ENCODE measurements at places on chromosomes 12 and 14.

DNA sequence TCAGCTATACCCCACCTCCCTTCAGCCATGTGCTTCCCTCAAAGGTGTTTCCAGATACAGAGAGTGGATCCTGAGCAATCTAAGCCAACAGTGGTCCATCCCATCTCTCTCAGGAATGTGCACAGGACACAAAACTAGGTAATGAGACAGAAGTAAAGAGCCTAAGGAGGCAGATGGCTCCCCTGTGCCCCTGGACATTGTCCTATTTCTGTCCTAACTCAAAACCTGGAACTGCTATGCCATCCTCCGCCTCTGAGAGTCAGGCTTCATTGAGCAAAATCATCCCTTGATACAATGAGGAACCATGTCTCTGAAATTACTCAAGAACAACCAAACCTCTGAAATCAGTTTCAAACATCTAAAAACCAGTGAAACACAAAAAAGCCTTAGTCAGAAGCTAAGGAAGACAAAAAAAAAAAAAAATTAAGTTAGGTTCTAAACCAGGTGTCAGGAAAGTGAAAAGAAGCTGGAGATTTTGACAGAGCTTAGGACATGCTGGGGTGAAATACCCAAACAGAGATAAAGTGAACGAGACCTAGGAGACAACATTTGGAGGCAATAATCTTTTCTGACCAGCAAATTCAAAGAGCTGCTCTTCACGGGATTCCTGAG is 200.3 kb upstream of the PLEKHG7 start:
- no peak for DNase-seq

DNA sequence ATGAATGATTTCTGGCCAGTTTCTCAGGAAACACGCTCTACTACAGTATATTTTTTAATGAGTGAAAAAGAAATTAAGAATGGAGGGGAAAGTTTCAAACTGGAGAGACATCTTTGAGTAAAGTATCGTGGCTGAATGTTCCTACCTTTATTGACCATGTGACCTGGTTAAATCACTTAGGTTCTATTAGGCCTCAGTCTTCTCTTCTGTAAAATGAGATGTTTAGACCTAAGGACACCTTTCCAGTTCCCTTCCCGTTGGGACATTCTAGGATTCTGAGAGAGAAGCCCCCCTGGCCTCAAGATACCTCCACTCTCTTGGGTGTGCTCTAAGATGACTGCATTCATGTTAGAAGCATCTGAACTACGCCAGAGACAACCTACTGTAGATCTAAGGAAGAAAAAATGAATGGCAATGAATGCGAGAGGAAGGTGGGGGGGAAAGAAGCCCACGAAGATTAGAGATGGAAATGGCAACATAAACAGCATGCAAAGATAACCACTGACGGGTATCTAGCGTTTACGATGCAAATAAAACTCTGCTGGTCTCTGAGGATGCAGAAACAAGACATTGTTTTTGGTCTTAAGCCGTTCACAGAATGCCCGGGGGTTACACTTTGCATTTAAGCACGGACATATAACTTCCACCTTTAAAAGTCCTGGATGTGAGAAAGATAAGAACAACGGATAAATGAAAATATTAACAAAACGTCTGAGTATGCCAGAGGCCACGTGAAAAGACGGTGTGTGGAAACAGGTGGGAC is 599 bp upstream of the CPSF6 start:
- DNase-seq, result no peak

DNA sequence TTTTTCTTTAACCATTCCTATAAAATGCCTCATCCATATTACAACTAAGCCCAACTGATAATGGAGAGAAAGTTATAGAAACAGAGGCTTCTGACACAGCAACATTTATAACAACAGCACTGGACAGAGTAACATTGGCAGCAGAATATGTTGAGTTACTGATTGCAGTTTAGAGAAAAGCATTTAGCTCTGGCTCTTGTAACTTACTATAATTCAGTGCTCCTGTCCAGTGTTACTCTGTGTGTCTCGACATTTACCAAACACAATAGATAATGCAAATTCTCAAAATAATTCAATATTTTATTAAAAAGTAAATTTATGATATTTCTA is 356.1 kb downstream of the CEP128 start:
- DNase-seq, result no peak

- DNase-seq, result peak; percentile 68
Measured at GRCh38 chr12:54404061-54405004, 14.7 kb downstream of the ITGA5 start.

GRCh38 chr12:122420471-122421162 is 1.9 kb downstream of the CLIP1 start:
- no peak for DNase-seq

DNA sequence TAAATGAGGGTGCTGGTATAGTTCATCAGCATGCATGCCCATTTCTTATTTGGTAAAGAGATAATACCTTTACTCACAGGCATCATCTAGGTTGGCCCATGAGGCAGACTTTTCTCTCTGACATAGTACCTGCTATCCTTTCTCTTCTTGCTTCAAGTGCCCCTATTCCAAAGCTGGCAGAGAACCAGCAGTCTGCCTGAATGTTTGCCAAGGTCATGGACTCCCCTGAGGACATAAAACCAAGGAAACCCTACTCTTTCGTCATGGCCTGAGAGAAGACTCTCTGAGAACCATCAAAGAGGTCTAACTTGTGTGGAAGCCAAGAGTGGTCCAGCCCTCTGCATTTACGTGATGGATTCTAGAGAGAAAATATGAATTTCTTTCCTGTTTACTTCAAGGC is 11.9 kb downstream of the PPP1R36 start:
- DNase-seq, result no peak

GRCh38 chr12:56469007-56469930 is 891 bp downstream of the SPRYD4 start:
- DNase-seq, result no peak

DNA sequence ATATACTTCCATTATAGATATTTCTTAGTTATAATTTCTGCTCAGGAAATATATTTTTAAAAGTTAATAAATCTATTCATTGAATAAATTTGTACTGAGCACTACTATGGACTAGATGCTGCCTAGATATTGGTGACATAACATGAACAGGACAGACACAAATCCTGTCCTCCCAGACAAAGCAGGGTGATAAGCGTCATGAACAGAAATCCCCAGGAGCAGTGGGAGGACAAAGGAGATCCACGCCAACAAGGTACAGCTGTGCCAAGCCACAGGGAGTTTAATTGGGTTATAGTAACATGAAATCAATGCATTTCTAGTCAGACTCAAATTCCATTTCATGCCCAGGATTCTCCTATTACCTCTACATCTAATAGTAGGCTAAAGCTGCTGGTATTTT is 171.8 kb upstream of the CPNE8 start:
- no peak for DNase-seq

DNA sequence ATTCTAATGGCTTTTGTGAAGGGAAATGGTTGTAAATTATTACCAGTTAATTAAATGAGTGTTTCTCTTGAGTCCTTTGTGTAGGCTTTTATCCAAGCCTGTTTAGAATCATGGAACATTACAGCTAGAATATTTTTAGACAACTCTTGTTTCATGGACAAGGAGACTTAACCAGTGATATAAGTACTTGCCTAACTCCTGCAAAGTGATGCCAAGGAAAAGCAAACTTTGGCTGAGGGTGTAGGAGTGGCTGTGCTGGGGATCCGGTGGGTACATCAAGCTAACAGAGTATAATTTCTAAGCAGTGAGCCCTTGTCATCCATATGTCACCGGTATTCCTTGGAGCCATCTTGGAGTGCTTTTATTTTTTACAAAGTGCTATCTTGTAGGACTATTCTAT is 61.5 kb downstream of the PRKCH start:
- DNase-seq, result no peak

GRCh38 chr12:24948420-24948756 is 513 bp downstream of the BCAT1 start:
- DNase-seq, result no peak

DNA sequence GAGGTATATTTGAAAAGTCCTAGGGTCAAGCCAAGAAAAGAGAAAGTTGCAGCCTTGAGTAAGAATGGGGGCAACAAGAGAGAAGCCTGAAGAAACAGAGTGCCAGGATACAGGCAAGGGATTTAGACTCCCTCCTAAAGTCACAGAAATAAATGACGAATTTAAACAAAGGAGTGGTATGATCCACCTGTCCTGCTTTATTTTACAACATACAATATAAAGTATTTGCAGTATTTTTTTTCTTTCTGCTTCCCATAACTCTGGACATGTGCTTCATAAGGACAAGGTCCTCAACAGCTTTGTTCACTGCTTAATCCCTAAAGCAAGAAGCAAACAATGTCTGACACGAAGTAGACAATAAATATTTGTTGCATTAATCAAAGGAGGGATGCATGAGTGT is 57.4 kb downstream of the IFNG start:
- DNase-seq, result no peak

DNA sequence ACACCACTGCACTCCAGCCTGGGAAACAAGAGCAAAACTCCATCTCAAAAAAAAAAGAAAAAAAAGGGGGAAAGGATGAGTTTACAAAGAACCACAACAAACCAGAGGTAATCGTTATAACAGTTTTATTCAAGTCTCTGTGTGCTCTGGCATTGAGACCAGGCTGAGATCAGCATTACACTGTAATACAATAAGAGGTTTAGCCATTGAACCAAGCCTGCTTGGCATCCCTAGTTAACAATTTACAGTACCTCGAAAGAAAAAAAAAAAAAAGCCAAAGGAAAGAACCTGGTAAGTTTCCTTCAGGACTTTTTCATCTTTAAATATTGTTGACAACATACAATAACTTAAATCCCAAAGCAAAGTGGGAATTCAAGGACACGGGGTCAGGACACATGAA is 80.7 kb downstream of the TTC9 start:
- DNase-seq, result no peak
